Stimulated activated CD8-positive, alpha-beta memory T cell treated with anti-CD3 and anti-CD28 coated beads, Interleukin-4, amount 100 ng/mL, for 24 hours (primary cell): ENCODE measurements at places on chromosomes 3 and 15.

GRCh38 chr3:153970047-153970446, 151.1 kb upstream of the ARHGEF26 start:
- DNase-seq, result no peak

GRCh38 chr3:128488991-128489673, 3.9 kb downstream of the GATA2 start:
- DNase-seq, result no peak

GRCh38 chr3:15269091-15269989, 63.0 kb downstream of the SH3BP5 start:
- DNase-seq, result peak; percentile 75

- DNase-seq, result no peak
Measured at GRCh38 chr3:46052531-46052930, 25.2 kb upstream of the XCR1 start.

GRCh38 chr3:38640661-38641452, 8.6 kb downstream of the SCN5A start:
- DNase-seq, result no peak

DNA sequence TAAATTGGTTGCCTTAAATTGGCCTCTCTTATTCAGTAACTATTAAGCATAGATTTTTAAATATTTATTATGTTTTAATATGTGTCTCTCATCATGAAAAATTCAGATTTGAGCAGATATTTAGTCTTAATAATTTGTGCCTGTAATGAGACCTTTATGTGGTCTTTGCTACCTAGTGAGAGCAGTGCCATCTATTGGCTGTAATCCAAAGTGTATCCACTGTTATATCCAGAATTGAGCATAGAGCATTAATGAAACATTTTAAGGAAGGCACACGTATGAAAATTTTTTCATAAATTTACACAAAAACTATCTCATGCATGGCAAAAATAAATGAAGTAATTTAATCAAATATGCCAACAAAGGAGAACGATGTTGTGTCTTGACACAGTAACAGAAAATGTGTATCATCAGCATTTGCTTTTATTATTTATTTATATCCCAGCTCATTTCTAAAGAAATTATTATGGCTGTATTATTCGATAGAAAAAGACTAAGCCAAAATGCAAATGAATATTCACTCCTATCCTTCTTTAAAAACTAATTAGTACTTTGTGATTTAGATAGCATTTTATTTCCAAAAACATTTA, 203.5 kb downstream of the RSRC1 start:
- no peak for DNase-seq

DNA sequence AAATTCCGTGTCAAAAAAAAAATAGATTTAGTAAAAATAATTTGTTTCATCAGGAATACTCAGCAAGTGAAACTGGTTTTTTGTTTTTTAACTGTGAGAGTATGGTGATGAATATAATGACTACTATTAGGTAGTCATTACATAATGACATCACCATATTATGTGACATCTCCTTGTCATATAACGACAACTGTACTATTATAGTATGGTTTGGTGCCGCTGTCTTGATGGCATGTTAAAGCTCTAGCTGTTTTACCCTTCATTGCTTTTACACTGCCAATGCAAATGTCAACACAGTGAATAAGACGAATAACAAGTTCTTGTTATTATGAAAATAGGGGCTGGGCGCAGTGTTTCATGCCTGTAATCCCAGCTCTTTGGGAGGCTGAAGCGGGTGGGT, 45.6 kb upstream of the FAH start:
- no peak for DNase-seq

- no peak for DNase-seq
Measured at GRCh38 chr15:61541516-61541915, 312.4 kb upstream of the RORA start.

DNA sequence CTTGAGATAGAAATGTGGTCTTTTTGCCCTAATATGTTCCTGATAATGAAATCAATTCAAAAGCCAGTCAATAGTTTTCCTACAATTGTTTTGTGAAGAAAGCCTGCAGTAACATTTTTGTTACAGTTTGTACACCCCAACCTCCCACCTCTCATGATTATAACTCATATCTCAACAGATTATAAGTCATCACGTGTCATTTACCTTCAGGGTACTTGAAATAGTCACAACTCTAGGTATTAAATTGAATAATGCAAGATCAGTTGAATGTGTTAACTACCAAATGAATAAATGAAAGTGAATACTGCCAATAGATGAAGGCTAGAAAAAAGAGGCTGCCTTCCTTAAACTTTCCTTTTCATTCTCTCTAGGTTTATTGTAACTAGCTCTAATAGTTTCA, 32.9 kb upstream of the CTDSPL2 start:
- DNase-seq, result no peak

DNA sequence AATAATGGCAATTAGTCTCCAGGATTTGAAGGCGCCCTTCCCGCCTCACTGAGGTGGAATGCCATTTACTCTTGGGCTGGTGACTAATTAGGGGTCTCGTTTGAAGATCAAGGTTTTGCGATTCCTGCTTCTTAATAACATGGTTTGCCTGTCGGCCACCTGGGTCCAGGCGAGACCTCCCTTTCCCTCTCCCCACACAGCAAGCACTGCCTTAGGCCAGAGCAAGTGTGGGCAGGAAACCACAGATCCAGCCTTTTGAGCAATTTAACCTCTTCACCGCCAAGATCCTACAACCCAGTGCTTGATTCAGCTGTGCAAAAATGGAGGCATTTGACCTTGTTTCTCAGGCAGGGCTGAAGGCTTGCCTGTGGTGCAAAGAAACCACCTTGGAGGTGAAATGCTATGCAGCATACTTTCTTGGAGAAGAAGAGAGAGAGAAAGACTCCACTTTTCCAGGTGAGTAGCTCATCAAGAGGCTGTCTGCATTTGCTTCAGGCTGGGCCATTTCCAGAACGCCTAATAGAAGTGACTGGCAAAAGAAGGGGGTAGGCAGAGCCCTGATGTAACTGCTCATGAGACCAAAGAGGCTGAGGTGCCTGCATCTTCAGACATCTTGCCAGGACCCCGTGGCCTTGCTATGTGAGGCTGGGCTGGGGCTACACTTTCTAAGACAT, 34.1 kb upstream of the WNT5A start:
- no peak for DNase-seq

DNA sequence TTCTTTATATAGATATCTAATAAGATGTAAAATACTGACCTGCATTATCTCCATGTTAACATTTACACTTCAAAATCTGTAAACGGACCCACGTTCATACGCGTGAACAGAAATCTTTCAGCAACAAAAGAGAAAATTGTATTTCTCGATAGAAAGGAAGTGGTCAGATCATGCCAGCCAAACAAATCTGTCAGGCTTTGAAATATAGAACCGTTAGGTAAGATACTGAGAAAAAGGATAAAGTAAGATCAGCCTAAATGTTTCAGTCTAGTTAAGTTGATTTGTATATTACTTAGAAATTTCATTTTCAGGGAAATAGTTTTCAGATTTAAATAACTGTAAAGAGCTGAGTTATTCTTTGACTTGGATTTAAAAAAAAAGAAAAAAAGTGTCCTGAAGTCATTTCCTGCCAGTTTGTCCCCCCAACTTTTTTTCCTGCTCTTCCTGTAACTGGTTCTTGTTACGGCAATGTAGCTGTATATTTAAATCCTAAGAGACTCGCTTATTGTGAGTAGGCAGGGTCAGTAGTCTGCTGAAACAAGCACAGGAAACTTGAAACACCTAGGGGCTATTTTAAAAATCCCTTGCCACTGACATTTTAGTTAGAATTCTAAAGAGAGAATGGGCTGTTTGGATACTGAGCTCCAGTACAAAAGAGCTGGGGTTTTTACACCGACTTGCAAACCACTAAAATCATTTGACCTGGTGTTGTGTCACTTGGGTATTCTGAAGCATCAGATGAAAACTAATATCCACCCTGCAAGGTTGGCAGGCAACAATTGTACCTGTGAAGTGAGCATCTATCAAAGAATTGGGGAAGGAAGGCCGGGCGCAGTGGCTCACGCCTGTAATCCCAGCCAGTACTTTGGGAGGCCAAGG, 237.5 kb downstream of the UBE2E2 start:
- DNase-seq, result no peak

DNA sequence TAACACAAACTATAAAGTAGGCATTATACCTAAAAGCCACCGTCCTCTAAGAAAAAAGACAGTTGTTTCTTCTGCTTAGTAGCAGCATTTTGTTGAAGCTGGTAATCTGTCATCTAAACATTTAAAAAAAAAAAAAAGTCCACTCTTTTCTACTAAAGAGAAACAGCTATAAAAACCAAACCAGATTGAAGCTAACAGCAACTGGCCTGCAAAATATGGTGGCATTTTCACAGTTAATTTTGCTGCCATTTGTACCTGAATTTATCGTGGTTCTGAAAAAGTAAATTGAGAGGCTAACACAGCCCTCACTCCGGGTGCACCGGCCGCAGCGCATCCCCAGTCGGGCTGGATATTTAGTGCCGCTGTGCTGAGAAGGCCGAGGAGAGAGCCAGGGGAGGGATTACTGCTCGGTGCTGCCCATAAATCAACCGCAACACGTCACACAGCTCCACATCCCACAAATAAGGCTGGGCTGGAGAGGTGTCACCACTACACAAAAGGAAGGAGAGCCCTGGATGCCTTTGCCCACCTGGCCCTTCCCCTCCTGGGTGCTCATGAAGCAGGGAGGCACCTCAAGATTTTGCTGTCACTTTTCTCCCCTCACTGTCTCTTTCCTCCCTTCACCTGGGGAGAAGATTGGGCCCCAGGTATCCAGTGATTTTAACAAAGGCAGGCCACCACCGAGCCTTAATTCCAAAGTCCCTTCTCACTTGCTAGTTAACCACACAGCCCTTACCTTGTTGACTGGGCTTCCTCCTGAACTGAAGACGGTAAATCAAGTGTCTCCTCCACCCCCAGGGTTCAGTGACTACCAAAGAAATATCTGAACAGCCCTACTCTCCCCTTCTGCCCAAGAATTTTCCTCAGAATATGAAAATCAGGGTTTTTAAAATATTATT, 44.4 kb downstream of the MECOM start:
- DNase-seq, result no peak

GRCh38 chr15:70429056-70429722, 331.5 kb upstream of the TLE3 start:
- no peak for DNase-seq
